ENCODE measurements at places on chromosomes 4 and X.

- no peak for DNase-seq
These were observed 363.0 kb downstream of the FAT4 start for GRCh38 chr4:125677665-125678307.

DNA sequence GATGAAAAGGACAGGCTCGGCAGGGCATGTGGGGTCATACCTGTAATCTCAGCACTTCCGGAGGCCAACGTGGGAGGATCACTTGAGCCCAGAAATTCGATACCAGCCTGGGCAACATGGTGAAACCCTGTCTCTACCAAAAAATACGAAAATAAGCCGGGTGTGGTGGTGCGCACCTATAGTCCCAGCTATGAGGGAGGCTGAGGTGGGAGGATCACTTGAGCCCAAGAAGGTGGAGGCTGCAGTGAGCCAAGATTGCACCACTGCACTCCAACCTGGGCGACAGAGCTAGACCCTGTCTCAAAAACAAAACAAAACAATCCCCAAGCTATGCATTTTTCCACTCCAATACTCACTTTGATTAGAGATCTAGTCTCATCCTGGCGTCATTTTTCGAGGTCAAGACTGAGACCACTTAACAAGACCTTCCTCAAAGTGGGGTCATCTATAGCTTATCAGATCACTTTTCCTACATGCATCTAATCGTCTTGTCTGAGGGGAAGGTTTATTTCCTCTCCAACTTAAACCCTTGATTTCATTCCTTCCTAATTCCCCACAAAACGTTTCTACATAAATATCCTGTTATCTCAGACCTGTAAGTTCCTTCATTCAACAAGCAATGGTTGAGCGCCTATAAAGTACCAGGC is 1.3 kb downstream of the NKAP start:
- DNase-seq = no peak

DNA sequence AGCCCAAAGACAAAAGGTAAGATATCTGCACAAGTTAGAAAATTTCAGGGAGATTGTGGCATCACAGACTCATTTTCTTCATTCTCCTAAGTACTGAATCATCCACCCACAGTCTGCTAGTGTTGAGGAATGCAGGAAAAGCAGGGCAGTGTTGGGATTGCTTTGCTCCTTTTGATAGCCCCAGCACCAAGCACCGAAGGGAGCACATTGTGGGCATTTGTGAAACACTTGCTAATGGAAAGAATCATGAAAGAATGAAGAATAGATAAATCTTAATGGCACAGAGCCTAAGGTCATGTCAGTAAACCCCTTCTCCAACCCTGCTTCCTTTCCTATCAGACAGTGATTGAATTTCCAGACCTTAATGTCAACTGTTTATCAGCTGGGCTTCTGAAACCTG is 103.1 kb upstream of the GPRIN3 start:
- DNase-seq = no peak

DNA sequence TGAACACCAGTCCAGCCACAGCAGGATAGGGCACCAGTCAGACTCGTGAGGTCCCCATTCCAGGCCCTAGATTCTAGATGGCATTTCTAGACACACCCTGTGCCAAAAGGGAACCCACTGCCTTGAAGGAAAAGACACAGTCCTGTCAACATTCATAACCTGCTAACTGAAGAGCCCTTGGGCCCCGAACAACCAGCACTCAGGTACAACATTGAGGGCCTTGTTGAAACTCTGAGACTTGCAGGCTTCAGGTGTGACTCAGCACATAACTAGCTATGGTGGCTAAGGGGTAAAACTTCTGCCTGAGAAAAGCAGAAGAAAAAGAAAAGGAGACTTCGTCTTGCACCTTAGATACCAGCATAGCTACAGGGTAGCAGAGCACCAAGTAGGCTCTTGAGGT is 252.9 kb upstream of the GRID2 start:
- no peak for DNase-seq

GRCh38 chr4:61501812-61502211 is 301.7 kb downstream of the ADGRL3 start:
- no peak for DNase-seq

- no peak for DNase-seq
These were observed 45.9 kb downstream of the ZFYVE28 start for GRCh38 chr4:2372488-2373030.

GRCh38 chr4:5122114-5122513 is 70.8 kb downstream of the STK32B start:
- no peak for DNase-seq

- no peak for DNase-seq
These were observed 3.5 kb upstream of the STS start for GRCh38 chrX:7143941-7144525.

DNA sequence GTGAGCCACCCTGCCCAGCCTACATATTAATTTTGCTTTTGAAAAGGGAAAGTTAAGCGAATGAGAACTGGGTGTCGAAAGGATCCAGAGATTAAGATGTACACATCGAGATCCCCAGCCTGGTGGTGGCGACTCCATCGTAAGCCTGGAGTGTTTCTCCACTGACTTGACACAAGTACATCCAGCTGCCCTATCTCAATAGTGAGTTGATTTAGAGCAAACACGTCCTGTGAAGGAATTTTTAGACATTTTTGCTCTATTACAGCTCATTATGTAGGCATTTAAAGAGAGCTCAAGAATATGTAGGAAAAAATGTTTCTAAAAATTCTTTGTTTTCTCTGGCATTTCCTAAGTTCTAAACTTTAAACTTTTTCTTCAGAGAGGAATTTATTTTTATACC is 11.7 kb upstream of the CLDN34 start:
- no peak for DNase-seq

DNA sequence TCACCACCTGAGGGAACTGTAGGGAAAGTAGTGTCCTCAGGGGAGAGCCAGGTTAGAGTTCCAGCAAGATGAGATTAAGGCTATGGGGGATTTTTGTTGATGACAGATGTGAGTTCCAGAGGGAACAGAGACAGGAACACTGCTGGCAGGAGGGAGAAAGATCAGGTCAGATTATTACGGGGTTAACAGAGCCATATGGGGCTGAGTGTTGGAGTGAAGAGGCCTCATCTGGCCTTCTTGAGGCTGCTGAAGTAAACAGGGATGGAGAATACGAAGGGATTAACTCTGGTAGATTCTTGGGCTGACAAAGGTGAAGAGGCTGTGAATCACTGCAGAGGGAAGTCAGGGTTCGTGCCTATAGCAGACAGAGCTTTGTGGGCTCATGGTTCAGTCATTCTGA is 47.9 kb upstream of the POU4F2 start:
- no peak for DNase-seq

GRCh38 chrX:12709047-12709446 is 82.2 kb upstream of the PRPS2 start:
- no peak for DNase-seq

DNA sequence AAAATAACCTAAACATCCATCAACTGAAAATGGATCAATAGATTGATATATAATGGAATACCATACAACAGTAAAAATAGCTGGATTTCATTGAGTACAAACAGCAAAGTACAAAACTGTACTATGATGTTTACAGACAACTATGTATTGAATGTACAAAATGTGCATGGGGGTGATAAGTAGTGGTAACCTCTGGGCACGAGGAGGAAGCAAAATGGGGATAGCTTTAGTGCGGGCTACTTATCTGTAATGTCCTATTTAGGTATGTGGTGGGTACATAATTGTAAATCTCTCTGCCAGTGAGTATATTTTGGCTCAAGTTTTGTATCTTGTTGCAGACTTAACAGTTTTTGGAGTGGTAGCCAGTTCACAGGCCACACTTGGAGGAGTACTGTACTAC is 123.6 kb downstream of the STAG2 start:
- DNase-seq = no peak

DNA sequence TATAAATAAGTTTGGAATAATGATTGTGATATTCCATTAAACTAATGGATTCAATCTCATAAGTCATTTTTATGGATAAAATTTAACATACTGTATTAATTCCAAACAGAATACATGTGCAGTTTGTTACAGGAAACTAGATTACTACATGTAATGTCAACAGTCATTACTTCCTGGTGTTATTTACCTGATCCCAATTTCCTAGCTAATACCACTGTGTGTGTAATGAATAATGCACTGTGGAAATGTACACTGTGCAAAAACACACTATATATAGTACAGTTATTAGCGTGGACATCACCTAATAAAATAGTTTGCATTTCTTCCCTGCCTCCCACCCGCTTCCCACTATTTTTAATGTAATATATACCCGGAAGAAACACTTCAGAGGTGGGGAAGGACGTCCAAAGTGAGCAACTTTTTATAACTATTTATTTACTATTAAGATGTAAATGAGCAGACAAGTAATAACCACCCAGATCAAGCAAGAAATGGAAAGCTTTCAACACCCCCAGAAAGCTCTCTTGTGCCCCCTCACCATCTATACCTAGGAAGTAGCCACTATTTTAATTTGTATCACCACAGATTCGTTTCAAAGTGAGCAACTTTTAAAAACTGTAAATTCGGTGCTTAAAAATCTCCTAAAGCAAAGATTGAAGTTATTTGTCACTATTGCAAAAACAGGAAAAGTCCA is 219.1 kb downstream of the THOC2 start:
- DNase-seq = no peak

GRCh38 chr4:54032558-54033135 is 31.8 kb downstream of the CHIC2 start:
- no peak for DNase-seq

DNA sequence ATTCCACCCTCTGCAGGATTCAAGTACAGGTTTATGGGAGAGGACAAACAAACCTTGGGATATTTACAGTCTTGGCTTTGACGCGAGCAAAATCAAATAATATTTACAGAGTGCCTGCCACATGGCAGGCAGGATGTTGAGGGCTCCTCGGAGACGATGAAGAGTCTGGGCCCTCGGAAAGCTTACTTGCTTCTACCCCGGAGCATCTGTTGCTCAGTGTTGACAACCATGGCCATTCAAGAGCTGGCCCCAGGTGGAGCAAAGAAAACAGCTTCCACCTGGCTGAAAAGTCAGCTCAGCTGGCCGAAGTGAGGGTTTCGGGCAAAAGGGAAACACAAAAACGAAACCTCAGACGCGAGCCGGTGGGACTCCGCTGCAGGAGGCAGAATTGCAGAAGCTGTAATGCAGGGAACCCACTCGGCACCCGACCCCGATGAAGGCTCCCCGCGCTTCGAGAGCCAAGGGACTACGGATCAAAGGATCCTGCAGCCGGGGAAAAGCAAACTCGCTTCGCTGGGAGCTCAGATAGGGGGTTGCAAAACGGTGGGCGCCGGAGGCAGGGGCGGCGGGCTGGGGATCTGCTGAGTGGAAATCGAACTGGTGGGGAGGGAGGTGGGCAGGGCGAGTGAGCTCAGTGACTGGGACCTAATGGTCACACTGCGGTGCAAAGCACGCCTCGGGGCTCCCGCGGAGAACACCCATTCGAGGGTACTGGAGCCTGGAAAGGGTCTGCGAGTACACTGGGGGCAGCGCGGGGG is 805 bp downstream of the ATP8A1 start:
- DNase-seq = peak; percentile 58

GRCh38 chrX:24487571-24487970 is 22.5 kb downstream of the PDK3 start:
- no peak for DNase-seq

DNA sequence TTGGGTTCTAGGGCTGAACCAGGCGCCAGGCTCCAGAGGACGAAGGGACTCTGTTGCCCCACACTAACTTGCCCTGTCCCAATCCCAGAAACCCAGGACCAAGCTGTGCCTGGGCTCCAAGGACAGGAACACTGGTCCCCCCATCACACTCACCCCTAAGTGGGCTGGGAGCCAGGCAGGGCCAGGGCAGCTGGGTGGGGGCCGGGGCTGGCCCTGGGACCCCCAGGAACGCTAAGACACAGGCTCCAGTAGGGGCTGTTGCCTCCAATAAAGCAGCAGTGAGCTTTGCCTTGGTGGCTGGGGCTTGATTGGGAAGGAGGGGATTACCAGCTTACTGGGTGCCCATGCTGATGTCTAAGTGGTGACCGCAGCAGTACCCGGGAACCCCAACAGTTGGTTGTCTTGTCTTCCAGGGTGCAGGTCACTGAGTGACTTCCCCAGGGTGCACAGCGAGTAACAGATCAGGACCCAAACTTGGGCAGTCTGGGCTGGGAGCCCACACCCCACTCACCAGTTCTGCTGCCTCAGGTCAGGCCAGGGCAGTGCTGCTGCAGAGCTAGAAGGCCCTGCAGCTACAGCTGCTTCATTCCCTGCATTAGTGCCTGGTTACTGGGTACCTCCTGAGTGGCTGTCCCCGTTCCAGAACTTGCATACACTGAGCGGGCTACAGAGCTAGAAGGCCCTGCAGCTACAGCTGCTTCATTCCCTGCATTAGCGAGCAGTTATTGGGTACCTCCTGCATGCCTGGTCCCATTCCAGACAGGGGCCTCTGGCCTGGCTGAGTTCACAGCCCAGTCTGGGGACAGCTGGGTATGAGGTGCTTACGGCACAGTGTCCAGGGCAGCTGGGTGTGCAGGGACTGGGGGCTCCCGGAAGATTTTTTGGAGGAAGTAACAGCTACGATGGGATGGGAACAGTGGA is 9.4 kb upstream of the ADD1 start:
- DNase-seq = no peak

Measured in activated CD4-positive, alpha-beta T cell treated with anti-CD3 and anti-CD28 coated beads, Interleukin-2, amount 10 ng/mL, durations not matched to agents 7 days and 5 days (primary cell).